Pulmonary artery endothelial cell (primary cell): ENCODE measurements at places on chromosomes 16 and 17.

DNA sequence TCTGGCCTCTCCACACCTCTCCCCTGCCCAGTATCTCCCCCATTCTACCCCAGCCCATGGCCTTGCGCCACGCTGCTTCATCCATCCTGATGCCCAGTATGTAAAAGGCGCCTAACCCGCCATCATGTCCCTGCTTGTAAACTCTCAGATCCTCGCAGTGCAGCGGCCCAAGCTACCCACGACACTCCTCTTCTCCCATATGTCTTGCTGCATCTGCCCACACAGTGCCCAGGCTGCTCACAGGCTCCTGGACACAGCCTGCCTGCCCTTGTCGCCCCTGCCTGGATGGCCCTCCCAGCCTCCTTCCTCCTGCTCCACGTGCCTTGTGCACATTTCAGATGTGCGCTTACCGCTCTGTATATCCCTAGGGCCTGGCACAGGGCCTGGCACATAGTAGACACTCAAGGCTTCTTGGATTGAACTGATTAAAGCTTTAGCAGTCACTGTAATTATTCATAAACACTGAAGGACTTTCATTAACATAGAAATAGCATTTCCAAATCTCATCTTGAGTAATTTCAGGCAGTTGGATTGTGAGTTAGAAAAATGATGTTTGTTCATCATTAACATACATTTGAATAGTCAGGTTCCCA is 129.1 kb downstream of the CLEC16A start:
- no peak for DNase-seq

DNA sequence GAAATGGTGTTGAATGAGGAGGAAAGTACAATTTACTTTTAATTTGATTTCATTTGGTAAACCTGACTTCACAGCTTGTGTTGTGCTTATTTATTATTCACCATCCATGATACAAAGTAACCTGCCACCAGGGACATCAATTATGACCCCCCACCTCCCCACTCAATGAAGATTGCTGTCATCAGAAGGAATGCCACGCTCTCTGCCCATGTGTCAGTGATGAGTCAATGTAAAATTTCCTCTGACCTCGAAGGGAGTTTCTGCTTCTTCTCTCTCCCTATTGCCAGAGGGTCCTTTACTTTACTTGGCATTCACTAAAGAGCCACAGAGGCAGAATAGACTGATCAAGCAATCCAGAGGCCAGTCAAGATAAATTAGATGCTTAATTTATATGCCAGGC is 759.7 kb downstream of the CDH11 start:
- DNase-seq, result no peak

DNA sequence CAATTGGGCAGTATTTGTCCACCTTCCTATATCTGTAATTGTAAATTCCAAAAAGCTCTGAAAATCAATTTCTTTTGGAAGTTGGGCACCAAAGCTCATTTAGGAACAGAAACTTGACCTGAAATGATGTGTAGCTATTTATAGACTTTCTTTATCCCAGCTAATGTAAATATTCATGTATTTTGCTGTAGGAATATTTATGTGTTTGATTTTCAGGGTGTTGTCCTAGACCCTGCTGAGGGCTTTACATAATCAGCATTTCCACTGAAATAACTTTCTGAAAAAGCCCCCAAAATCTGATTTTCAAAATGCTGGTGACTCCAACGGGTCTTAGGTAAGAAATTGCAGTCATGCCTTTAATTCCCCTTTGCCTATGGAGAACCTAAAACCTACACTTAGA is 4.1 kb downstream of the RBFOX1 start:
- no peak for DNase-seq

DNA sequence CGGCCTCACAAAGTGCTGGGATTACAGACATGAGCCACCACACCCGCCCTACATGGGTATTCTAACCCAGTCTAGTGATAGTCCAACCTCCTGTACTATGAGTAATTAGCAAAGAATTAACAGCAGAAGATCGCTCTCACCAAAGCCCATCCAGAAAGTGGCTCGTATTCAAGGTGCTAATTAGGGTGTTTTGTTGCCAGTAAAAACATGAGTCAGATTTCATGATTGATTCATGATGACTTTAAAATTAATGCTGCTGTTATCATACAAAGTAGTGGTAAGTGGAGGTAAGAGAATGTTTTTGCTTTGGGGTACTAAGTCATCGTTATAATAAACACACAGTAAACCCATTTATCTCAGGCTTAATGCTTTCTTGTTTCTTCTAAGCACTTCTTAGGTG is 428.8 kb downstream of the WWOX start:
- DNase-seq, result no peak

DNA sequence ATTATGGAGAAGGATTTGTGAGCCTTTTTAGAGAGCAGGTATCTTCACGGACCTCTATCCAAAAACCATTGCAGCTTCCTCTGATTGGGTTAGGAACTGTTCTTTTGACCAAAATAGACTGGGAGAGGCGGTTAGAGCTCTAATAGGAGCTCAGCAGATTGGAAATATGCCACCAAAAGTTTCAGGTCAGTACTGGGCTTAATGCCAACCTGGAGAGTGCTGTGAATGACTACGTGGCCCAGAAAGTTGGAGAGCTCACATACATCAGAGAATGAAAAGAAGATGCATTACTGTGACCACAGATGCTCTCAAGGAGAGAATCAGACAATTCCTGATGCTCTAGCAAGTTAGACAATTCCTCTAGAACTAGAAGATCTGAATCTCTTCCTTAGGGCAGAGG is 86.5 kb downstream of the ABCA8 start:
- no peak for DNase-seq

DNA sequence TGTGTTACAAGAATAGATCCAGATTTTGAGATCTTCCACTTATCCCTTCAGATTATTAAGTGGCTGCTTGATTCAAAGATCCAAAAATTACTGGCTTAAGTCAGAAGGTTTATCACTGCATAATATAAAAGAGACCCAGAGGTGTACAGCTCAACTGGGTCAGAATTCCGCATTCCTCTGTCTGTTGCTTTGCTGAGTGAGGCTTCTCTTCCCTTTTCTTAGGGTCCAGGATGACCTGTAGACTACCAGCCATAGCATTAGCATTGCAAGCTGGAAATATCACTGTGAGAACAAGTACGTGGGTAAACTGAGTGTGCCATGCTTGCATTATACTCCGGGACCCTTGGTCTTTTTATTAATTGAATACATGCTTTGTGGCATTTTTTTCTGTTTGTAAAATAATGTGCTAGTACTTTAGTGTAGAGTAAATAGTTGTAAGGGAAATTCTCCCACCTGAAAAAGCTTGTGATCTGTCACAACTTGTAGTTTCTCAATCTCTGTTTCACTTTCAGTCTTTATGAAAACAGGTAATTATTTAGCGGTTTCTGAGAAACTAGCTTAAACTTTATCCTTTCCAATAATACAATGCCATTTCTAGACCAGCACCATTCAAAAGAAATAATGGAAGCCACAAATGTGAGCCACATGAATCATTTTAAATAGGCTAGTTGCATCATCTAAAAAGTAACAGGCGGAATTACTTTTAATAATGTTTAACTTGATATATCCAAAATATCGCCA is 61.6 kb downstream of the TNRC6C start:
- DNase-seq, result no peak

- DNase-seq, result no peak
Observed at GRCh38 chr16:52921104-52921503, 131.6 kb downstream of the CHD9NB start.

- no peak for DNase-seq
Observed at GRCh38 chr16:53018834-53019416, 33.8 kb downstream of the CHD9NB start.

- no peak for DNase-seq
Observed at GRCh38 chr16:4894276-4895150, 42.4 kb downstream of the PPL start.

DNA sequence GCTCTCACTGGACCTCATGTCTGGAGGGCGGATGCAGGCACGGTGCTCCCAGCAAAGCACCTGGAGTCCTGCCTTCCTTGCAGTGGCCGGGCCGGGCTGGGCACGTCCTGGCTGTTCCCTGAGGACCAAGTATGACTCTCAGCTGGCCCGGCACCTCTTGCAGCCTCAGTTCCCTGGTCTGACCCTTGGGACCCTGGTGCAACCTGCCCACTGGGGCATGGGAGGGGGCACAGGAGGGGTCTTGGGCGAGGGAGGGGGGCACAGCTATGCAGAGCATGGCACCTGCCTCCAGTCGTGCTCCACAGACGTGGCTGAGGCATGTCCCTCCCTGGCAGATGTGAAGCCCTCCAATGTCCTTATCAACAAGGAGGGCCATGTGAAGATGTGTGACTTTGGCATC is 19.6 kb downstream of the MAP2K3 start:
- DNase-seq, result no peak

DNA sequence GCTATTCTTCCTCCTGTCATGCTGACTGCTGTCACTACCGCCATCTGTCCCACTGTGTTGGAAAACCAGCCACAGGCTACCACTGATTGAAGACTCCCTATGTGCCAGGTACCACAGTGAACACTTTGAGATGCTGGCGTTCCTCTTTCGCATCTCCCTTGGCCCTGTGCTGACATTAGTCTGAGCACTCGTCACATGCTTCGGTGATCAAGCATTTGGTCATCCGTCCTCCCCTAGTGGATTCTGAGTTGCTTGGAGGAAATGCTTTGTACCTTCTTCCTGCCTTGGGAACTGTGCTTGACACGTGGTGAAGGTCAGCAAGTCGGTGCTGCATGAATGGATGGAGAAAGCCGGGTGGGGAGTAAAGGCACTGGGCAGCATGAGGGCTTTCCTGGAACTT is 260.1 kb downstream of the SNX29 start:
- DNase-seq, result no peak

GRCh38 chr17:50976951-50977472 is 110.9 kb upstream of the TOB1 start:
- DNase-seq, result no peak

GRCh38 chr17:35022536-35023063 is 40.9 kb downstream of the RFFL start:
- peak; percentile 87 for DNase-seq

DNA sequence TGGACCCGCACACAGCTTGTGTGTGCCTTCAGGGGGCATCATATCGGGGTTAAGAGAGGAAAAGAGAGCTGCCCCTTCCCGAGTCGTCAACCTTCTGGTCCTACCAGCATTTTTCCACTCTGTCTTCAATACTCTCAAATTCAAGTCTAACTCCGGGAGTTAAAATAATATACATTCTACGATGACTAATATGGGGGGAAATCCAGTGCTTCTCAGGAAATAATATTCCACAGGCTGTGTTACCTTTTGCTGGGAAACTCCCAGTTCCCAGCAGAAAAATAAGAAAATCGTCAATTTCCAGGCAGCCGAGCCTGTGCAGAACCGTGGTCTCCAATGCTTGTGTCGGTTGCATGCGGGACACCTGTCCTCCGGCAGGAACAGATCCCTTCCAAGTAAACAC is 105.0 kb upstream of the FOXF1 start:
- DNase-seq, result no peak

DNA sequence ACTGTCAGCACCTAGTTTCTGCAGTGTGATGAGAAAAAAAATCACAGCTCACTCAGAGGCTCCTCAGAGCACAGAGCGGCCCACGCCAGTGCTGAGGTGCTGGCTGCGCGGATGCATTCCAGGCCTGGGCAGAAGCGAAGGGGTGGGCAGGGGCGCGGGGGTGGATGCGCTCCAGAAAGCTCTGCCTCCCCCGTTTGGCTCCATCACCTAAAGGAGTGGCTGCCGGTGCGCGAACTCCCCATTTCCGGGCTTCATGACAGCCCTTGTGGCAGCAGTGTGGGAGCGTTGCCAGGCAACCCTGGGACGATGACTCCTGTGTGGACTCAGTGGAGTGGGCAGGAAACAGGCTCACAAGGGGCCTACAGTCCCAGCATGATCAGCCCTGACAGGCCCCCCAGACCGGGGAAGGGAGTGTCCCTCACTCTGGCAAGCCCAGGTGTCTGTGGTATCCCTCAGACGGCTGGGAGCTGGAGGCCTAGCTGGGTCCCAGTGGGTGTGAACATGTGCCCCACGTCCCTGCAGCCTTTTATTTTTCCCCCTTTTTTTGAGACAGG is 32.8 kb upstream of the NUDT16L1 start:
- peak; percentile 22 for DNase-seq

- DNase-seq, result no peak
Observed at GRCh38 chr16:11806721-11807120, 9.7 kb upstream of the ZC3H7A start.

GRCh38 chr16:73965591-73965990 is 331.0 kb upstream of the PSMD7 start:
- no peak for DNase-seq

DNA sequence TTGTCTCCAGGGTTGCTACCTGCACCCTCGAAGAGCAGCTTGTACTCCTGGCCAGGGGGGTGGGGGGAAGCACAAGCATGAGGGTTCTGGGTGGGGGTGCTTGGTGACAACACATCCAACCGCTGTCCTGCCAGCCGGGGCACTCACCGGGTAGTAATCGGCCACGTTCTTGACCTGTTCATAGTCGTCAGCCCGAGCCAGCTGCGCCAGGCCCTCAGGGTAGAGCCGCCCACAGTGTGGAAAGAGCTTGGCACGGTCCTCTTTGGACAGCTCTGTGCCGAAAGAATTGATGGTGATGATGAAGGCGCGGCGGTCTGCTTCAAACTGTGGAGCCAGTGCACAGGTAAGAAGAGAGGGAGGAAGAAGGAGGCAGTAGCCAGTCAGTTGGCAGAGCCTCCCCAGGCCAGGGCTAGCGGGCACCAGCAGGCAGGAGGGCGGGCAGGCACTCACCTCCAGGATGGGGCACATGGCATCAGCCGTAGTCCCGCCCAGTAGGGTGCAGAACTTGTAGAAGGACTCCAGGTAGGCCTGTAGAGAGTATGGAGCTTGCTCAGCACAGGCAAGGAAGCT is 8.0 kb downstream of the HSD11B2 start:
- DNase-seq, result no peak

DNA sequence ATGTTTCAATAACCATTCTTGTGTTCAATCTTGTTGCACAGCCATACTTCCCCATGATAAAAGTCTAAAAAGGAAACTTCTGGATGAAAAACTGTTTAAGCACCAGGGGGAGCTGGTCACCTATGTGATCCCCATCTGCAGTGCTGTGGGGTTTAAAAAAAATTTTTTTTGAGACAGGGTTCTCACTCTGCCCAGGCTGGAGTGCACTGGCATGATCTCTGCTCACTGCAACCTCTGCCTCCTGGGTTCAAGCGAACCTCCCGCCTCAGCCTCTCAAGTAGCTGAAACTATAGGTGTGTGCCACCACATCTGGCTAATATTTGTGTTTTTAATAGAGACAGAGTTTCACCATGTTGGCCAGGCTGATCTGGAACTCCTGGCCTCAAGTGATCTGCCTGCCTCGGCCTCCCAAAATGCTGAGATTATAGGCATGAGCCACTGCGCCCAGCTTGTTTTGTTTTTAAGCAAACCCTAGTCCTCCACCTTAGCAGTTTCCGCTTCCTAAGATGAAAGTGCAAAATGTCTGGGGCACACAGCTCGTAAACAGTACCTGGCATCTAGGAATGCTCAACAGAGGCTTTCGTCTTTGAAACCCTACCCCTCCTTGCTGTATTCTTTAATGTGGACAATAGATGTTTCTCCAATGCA is 25.4 kb downstream of the DNAJA2 start:
- no peak for DNase-seq

GRCh38 chr17:29107933-29108822 is 65.2 kb downstream of the PIPOX start:
- no peak for DNase-seq

DNA sequence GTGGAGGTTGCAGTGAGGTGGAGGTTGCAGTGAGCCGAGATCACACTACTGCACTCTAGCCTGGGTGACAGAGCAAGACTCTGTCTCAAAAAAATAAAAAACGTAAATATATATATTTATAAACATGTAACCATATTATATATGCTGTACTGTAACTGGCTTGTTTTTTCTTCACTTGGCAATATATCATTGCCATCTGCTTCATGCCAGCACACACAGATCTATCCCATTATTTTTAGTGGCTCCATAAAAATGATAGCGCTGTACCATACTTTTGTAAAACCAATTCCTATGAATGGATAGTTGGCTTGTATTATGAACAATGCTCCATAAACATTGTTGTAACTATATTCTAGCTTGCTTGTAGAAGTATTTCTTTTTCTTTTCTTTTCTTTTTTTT is 49.5 kb downstream of the GPRC5B start:
- no peak for DNase-seq
